HT-29 (cell line): ENCODE measurements at places on chromosomes 1 and 21. TPM values are rescaled to one million over a fixed set of nuclear protein-coding genes. Genes with fewer than 3 reads are reported as not detected.

DNA sequence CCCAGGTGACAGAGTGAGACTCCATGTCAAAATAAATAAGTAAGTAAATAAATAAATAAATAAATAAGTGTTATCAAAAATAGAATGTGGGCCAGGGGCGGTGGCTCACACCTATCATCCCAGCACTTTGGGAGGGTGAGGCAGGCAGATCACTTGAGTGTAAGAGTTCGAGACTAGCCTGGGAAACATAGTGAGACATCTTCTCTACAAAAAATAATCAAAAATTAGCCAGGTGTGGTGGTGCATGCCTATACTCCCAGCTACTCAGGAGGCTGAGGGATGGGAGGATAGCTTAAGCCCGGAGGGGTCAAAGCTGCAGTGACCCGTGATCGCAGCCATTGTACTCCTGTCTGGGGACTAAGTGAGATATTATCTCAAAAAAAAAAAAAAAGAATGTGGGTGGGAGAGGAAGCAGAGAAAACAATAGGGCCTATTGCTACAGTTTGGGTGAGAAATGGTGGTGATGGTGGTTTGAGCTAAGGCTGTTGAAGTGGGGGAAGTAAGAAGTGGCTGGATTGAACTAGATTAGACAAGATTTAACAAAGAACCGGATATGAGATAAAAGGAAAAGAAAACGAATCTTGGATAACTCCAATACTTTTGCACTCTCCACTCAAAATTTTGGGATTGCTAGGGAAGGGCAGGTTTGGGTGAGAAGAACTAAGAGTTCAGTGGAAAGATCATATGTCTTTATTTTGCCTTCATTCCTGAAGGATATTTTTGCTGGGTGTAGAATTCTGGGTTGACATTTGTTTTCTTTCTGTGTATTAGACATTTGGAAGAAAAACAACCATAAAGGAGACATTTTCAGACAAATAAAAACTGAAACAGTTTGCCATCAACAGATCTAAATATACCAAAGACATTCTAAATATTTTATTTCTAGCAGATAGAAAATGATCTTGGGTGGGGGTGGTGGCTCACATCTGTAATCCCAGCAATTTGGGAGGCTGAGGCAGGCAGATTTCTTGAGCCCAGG lies 57.1 kb upstream of the SPOCD1 start:
- DNase-seq: no peak

DNA sequence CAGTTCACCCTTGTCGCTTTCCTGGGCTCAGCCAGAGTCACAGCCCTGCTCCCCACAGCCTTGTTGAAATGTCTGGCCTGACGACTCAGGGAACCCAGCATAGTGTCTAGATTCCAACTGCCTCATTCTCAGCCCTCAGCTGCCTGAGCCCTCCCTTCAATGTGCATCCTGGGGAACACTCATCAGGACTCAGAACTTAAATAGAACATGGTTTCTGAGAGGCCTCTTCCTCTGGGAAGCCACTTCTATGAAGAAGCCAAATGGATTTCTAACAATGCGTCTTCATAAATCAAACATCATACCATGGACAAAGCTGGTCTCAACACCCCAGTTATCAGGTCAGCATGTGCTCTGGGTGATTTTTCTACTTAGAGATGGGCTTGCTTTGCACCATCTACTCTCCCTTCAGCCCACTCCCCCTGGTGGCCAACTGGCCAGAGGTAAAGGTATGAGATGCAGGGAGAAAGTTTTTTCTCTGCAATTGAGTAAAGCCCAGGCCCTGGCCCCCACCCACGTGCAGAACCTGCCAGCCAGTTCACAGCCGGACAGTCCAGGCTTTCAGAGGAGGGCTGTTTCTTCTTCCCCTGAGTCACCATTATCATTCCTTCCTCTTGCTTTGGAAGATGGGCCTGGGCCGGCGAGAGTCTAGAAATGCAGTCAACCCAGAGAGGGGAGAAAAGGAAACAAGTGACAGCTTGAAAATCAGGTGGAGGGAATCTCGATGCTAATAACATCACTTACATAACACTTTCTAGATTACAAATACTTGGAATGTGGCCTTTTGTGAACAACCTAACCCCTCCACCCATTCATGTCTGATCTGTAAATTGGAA lies 32.1 kb downstream of the CD244 start:
- peak; percentile 84 for DNase-seq

DNA sequence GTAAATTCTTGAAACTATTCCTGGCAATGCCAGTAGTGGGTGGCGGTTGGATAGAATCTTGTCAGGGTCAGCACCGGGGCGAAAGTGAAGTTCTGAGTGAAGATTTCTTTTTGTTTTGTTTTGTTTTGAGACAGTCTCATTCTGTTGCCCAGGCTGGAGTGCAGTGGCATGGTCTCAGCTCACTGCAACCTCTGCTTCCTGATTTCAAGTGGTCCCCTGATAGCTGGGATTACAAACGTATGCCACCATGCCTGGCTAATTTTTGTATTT lies 33.3 kb downstream of the PCNT start:
- no peak for DNase-seq

DNA sequence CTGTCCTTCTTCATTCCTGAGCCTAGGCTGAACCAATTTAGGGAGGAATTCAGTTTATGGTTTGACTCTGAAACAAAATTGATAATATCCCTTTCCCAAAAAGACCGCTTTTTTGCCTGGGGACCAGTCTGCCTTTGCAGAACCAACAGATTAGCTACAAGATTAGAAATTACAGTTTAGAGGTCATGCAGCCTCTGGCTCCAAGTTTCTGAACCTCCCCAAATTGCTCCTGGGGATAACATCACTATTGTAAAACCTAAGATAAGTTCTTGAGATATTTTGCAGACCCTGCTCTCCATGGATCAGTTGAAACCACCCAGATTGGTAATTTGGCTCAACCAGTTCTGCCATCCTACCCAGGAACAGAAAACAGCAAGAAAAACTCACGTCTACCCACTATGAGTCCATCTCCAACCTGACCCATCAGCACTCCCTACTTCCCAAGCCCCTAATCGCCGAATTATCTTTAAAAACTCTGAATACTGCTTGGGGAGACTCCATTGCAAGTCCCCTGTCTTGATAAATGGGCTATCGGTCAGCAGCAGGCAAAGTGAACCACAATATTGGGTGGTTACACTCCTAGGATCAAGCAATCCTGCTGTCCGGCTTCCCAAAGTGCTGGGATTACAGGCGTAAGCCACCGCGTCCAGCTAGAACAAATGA lies 605 bp upstream of the RABGGTB start:
- DNase-seq: no peak

DNA sequence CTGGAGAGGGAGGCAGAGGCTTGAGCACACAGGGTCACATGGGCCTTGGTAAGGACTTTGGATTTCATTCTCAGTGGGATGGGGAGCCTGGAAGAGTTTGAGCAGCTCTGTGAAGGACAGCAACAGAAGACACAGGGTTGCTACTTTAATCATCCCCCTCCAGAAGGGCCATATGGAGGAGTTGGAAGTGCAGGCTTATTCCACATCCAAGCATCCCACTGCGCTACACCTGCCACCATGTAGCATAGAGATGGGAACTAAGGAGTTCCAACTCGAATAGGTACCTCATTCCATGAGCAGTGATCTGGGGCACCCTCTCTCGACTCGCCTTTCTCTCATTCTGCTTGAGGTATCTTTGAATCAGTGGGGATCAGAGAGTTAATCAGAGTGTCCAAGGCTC lies 54.0 kb upstream of the CTTNBP2NL start:
- DNase-seq: no peak

GRCh38 chr1:167679714-167680113 lies 42.1 kb upstream of the MPZL1 start:
- DNase-seq: no peak

DNA sequence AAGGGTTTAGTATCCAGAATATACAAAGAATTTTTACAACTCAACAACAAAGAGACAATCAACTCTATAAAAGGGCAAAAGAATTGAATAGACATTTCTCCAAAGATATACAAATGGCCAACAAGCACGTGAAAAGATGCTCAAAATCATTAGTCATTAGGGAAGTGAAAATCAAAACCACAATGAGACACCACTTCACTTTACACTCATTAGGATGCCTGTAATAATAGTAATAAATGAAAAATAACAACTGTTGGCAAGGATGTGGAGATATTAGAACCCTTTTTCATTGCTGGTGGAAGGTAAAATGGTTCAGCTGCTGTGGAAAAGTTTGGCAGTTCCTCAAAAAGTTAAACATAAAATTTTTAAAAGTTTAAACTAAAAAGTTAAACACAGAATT lies 7.0 kb upstream of the ABCD3 start:
- no peak for DNase-seq

- DNase-seq: no peak
Observed at GRCh38 chr21:42061195-42061985, 9.7 kb upstream of the UMODL1 start.

DNA sequence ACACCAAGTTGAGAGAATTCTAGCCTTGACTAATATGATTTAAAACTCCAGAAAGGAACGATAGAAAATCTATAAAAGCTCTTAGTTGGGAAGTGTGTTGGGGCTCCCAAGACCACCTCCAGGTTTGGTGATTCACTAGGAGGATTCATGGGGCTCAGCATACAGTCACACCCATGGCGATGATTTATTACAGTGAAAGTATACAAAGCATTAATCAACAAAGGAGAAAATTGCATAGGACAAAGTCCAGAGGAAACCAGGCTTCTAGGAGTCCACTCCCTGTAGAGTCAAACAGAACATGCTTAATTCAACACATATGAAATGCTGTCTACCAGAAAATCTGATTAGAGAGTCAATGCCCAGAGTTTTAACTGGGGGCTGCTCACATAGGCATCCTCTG lies 4.8 kb downstream of the CDCA8 start:
- peak; percentile 37 for DNase-seq

GRCh38 chr1:76668046-76668445 lies 199.2 kb upstream of the ST6GALNAC5 start:
- no peak for DNase-seq

GRCh38 chr1:93967306-93967705 lies 58.1 kb upstream of the GCLM start:
- DNase-seq: no peak

DNA sequence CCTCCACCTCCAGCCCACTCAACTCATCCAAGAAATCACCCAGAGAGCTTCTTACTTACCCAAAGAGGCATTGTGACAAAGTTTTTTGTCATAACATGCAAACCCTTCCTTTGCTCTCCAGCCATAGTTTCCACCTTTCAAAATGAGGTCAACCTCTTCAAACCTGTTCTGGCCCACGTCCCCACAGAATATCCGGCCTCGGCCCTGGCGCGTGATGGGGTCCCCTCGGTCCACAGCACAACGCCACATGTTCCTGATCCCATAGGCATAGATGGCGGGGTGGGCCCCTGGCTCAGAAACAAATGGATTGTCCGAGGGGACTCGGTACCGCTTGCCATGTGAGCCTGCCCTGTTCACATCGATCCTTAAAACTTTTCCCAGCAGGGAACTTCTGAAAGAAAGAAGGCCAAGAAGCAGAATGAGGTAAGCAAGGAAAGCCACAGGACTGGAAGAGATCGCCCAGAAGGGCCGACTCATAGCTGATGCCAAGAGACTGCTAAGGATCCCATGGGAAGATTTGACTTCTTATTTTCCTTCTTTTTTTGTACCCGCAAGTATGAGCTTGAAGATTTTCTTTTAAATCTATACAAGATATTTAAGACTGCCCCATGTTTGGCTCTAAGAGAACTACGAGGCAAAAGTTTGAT lies 7.8 kb downstream of the HHIPL2 start:
- DNase-seq: no peak

- DNase-seq: no peak
Observed at GRCh38 chr1:187074445-187075048, 245.8 kb downstream of the PLA2G4A start.

GRCh38 chr1:116585886-116586285 lies 15.1 kb upstream of the CD58 start:
- no peak for DNase-seq

DNA sequence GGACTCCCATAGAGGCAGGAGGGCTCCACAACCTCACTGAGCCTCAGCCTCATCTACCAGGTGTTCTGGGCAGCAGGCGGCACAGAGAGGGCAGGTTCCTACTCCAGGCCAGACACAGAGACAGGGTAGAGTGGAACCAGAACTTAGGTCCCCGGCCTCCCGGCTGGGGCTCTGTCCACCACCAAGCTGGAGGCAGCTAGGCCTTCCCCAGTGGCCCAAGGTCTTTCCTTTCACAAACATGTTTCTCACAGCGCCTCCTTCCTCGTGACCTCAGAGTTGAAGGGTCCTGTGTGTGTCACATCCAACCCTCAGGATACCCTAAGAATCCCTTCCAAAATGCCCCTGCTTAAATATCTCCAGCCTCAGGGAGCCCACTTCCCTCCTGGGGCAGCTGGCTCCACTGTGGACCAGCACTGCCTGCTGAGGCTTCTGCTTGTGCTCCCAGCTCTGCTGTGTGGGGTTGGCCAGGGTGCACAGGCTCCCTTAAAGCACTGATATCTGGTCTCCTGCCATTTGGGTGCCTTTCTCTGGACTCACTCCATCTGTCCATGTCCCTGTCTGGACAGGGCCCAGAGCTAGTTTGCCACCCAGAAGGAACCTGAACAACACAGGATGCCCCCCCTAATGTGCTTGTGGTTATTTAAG lies 33.2 kb upstream of the MAGOH start:
- DNase-seq: no peak

Gene PMF1
- 111 and 122 TPM in 2 replicates for total RNA-seq

Gene KCNT2
- total RNA-seq: not detected in 2 replicates

Gene UROD
- total RNA-seq: 98.8 and 105 TPM in 2 replicates

Gene CDK18
- 22.2 and 27.6 TPM in 2 replicates for total RNA-seq

Gene ANKRD34A
- total RNA-seq: 0.20 and 1.9 TPM in 2 replicates

Gene SLC2A5
- total RNA-seq: not detected in 2 replicates

Gene KRTAP24-1
- total RNA-seq: not detected in 2 replicates

Gene TCEANC2
- 1.2 and 2.0 TPM in 2 replicates for total RNA-seq

Gene SLC9C2
- not detected in 2 replicates for total RNA-seq

Gene RSBN1
- total RNA-seq: 4.0 and 4.2 TPM in 2 replicates

Gene RPTN
- total RNA-seq: not detected in 2 replicates
